ENCODE measurements at places on chromosomes 13 and 19. TPM values are rescaled to one million over a fixed set of nuclear protein-coding genes. Genes with fewer than 3 reads are reported as not detected.

Gene MCF2L
- polyA plus RNA-seq, result 2.6 TPM

Gene ZNF865
- 0.14 TPM for polyA plus RNA-seq

Gene LMTK3
- not detected for polyA plus RNA-seq

Gene SLITRK6
- not detected for polyA plus RNA-seq

Gene C1QTNF9B
- not detected for polyA plus RNA-seq
